ENCODE measurements at places on chromosomes 3 and 15.
A peak's percentile ranks its signal among the peaks of the same experiment; 100 is the strongest.

- H3K36me3 ChIP-seq, result no peaks in the 10 kb centered on the region
- no peak for DNase-seq
- H3K27me3 ChIP-seq, result no peaks in the 10 kb centered on the region
- no peaks in the 10 kb centered on the region for H3K4me1 ChIP-seq
- H3K4me3 ChIP-seq, result no peak overlapping the region
- no peak overlapping the region for H3K27ac ChIP-seq
Measured at GRCh38 chr3:35320646-35321407, 318.5 kb upstream of the ARPP21 start.

- no peaks in the 10 kb centered on the region for H3K27me3 ChIP-seq
- no peaks in the 10 kb centered on the region for H3K36me3 ChIP-seq
- DNase-seq, result no peak
- H3K4me3 ChIP-seq, result no peak overlapping the region
- no peak overlapping the region for H3K27ac ChIP-seq
- H3K4me1 ChIP-seq, result no peaks in the 10 kb centered on the region
Measured at GRCh38 chr3:60855250-60855649, 396.0 kb downstream of the FHIT start.

DNA sequence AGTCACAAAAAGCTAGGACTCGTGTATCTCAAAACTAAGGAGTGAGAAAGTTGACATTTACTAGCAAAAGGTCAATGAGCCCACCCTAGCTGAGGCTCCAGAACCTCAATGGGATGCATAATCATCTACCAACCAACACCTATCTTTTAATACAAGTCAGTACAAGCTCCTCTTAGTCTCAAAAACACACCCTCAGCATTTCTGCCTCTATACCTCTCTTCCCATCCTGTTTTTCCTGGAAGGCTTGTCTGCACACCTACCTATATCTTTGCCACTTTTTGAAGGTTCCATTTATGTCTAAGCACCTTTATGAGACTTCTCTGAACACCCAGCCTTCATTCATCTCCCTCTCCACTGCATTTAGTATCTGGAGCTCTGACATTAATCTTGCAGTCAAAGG lies 10.0 kb downstream of the WWTR1 start:
- DNase-seq, result no peak
- no peaks in the 10 kb centered on the region for H3K36me3 ChIP-seq
- peaks cover 6% of the 10 kb centered on the region for H3K27me3 ChIP-seq
- H3K4me3 ChIP-seq, result no peak overlapping the region

DNA sequence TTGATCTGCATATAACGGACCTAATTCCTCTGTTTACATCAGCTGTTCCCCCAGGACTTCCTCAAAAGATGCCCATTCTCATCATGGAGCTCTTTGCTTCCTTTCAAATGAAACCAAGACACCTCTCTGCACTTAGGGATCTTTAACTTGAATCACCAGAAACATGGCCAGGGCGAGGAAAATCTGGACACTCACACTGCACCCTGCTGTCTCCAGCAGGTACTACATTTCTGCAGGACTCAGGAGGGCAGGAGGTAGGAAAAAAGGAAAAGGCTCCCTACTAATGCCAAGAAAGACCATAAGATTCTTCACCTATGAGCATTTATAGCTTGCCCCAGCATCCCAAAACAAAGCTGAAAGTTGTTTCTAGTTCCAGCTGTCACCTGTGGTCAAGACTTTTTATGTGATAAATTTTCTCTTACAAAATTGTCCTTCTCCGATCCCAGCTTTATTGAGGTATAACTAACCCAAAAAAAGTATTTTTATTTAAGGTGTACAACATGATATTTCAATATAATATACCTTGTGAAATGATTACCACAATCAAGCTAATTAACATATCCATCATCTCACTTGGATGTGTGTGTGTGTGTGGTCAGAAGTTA lies 87.3 kb upstream of the C15orf61 start:
- no peaks in the 10 kb centered on the region for H3K4me1 ChIP-seq
- no peaks in the 10 kb centered on the region for H3K27me3 ChIP-seq
- H3K36me3 ChIP-seq, result no peaks in the 10 kb centered on the region

DNA sequence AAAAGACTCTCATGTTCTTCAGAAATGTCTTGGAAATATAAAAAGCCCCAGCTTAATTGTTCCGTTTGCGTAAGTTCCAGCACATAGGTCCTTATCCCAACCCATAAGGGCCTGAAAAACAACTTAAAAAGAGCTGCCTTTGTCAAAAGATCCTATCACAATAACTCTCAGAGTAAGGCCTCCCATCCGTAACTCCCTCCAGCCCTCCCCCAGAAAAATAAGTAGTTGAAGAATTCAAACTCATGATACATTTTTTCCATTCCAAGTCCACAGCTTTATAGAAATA lies 38.0 kb upstream of the SECISBP2L start:
- no peak overlapping the region for H3K27ac ChIP-seq
- no peak overlapping the region for H3K4me3 ChIP-seq
- H3K27me3 ChIP-seq, result no peaks in the 10 kb centered on the region
- DNase-seq, result no peak
- H3K4me1 ChIP-seq, result no peaks in the 10 kb centered on the region
- no peaks in the 10 kb centered on the region for H3K36me3 ChIP-seq

DNA sequence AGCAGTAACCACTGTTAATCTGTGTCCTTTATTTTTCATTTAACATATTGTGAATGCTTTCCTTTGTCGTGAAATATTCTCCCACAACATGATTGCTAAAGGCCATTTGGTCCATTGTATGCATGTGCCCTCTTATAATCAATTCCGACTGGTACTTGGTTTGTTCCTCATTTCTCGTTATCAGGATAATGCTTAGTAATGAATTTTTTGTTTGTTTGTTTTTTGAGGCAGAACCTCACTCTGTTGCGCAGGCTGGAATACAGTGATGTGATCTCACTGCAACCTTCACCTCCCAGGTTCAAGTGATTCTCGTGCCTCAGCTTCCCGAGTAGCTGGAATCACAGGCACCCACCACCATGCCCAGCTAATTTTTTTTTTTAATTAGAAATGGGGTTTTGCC lies 22.0 kb downstream of the SPATA12 start:
- no peaks in the 10 kb centered on the region for H3K36me3 ChIP-seq
- peaks cover 35% of the 10 kb centered on the region for H3K27me3 ChIP-seq
- H3K4me3 ChIP-seq, result no peak overlapping the region
- DNase-seq, result no peak
- peaks cover 8% of the 10 kb centered on the region for H3K4me1 ChIP-seq
- no peak overlapping the region for H3K27ac ChIP-seq

DNA sequence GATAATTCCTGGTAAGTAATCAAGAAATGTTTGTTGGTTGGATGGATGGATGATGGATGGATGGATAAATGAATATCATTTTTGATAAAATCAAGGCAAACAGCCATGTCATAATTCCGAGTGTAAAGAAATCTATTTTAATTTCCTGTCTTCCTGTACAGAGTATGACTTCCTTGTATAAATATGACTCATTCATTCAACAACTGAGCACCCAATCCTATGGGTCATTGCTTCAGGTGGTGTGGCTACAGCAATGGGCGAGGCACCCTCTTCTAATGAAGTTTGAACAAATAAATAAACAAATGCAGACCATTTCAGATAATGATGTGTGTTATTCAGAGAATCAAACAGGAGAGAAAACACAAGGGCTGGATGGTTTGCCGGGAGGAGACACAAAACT lies 198.7 kb downstream of the TNIK start:
- no peak overlapping the region for H3K4me3 ChIP-seq
- no peaks in the 10 kb centered on the region for H3K36me3 ChIP-seq
- DNase-seq, result no peak
- H3K4me1 ChIP-seq, result peaks cover 61% of the 10 kb centered on the region

GRCh38 chr3:56205406-56205805 lies 262.9 kb downstream of the ERC2 start:
- no peak overlapping the region for H3K4me3 ChIP-seq
- no peaks in the 10 kb centered on the region for H3K4me1 ChIP-seq
- no peak overlapping the region for H3K27ac ChIP-seq
- peaks cover 12% of the 10 kb centered on the region for H3K27me3 ChIP-seq
- no peak for DNase-seq

DNA sequence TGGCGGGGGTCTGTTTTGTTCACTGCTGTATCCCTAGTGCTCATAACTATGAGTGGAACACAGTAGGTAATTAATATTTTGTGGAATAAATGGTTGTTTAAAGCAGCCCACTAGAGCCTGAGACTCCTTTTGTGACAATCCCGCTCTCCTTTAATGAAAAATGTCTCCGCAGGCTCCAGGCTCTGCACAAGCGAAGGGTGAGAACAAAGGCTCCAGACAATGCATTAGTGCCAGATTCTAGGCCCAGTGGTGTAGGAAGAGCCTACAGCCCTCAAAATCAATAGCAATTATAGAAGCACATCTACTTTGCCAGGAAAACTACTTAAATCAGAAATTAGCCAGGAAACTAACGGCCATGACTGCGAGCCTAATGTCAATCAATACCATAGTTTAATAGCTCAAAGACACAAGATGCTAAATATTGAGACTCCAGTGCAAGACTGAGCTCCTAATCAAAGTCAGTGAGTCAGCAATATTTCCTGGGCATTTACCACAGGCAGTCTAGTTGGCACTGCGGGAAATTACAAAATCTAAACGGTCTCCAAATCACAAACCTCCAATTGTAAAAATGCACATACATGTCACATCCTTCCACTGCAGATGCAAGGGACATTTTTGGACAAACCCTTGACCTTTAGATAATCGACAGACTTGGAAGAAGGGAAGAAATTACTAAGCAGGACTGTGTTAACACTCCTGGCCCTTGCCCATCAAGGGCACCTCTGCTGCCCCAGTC lies 2.3 kb downstream of the ANXA2 start:
- H3K36me3 ChIP-seq, result peaks cover 39% of the 10 kb centered on the region
- peak overlapping the region; percentile 23 for H3K27ac ChIP-seq
- H3K27me3 ChIP-seq, result no peaks in the 10 kb centered on the region

DNA sequence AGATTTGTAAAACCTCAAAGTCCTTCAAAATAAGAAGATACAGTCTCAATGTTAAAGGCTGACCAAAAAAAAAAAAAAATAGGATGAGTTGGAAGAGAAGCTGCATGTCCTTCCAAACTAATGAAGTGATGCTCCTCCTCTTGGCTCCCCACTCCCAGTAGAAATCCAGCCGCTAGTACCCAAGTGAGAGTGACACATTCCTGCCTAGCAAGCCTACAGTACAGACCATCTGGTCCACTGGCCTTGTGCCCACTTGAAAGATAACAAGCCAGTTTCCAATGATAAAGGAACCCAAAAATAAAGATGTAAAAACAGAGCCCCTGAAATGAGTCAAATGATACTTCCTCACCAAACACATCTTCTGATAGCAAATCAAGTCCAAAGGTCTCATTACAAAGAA lies 258.7 kb upstream of the NSMCE3 start:
- no peaks in the 10 kb centered on the region for H3K36me3 ChIP-seq
- H3K27ac ChIP-seq, result no peak overlapping the region
- H3K4me3 ChIP-seq, result no peak overlapping the region
- no peak for DNase-seq
- H3K27me3 ChIP-seq, result peaks cover 9% of the 10 kb centered on the region

GRCh38 chr3:43764471-43764870 lies 73.7 kb downstream of the ABHD5 start:
- H3K4me3 ChIP-seq, result no peak overlapping the region
- H3K27me3 ChIP-seq, result peaks cover 27% of the 10 kb centered on the region
- H3K4me1 ChIP-seq, result peaks cover 6% of the 10 kb centered on the region
- no peak overlapping the region for H3K27ac ChIP-seq
- DNase-seq, result no peak

GRCh38 chr15:75059607-75060006 lies 36.2 kb downstream of the PPCDC start:
- H3K27me3 ChIP-seq, result no peaks in the 10 kb centered on the region
- no peak overlapping the region for H3K4me3 ChIP-seq
- H3K36me3 ChIP-seq, result no peaks in the 10 kb centered on the region
- no peak overlapping the region for H3K27ac ChIP-seq
- DNase-seq, result no peak

- no peak overlapping the region for H3K27ac ChIP-seq
- H3K4me3 ChIP-seq, result no peak overlapping the region
- H3K27me3 ChIP-seq, result peaks cover 20% of the 10 kb centered on the region
- H3K36me3 ChIP-seq, result no peaks in the 10 kb centered on the region
- peaks cover 6% of the 10 kb centered on the region for H3K4me1 ChIP-seq
Measured at GRCh38 chr15:69059557-69059943, 45.1 kb downstream of the NOX5 start.

- peaks cover 40% of the 10 kb centered on the region for H3K4me1 ChIP-seq
- no peak for DNase-seq
- H3K4me3 ChIP-seq, result peak overlapping the region; percentile 7
- no peak overlapping the region for H3K27ac ChIP-seq
Measured at GRCh38 chr3:15649858-15650257, 48.3 kb downstream of the BTD start.

DNA sequence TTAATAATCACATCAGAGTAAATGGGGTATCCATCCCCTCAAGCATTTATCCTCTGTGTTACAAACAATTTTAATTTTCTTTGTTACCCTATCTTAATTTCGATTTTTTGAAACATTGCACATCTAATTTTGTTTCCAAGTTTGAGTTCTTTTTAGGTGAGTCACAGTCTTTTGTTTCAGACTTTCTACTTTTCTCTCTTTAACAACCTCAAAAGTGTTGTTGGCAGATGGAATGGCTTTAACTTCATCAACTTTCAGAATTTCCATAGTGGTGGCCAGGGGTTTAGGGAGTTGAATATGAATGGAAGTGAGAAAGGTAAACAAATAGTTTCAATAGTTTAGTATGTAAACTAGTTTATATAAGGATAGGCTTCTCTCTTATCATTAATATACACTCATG lies 223.0 kb upstream of the MLF1 start:
- H3K4me3 ChIP-seq, result no peak overlapping the region
- no peak overlapping the region for H3K27ac ChIP-seq
- no peaks in the 10 kb centered on the region for H3K4me1 ChIP-seq
- no peaks in the 10 kb centered on the region for H3K27me3 ChIP-seq

DNA sequence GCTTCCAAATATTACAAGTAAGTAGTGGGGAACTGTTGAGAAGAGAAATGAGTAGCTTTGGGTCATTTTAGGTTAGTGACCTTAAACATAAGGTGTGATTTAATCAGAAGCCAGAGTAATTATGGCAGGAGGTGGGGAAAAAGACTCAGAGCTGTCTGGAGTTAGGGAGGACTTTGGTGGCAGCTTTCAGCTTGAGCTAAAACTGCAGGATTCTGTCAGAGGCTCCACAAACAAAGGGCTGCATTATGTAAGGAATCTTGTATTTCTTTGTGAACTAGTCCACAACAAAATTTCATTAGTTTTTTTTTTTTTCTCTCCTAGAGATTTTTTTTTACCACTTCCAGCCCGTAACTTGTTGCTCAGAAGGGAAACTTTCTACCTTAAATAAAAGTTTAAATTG lies 345.3 kb downstream of the TIGIT start:
- H3K36me3 ChIP-seq, result no peaks in the 10 kb centered on the region
- no peaks in the 10 kb centered on the region for H3K4me1 ChIP-seq
- no peak overlapping the region for H3K27ac ChIP-seq

- H3K36me3 ChIP-seq, result no peaks in the 10 kb centered on the region
- H3K4me1 ChIP-seq, result peaks cover 16% of the 10 kb centered on the region
- H3K27me3 ChIP-seq, result peaks cover 44% of the 10 kb centered on the region
- no peak overlapping the region for H3K27ac ChIP-seq
- no peak for DNase-seq
- no peak overlapping the region for H3K4me3 ChIP-seq
Measured at GRCh38 chr3:155747946-155748290, 3.0 kb upstream of the PLCH1 start.

- no peaks in the 10 kb centered on the region for H3K36me3 ChIP-seq
- peaks cover 11% of the 10 kb centered on the region for H3K4me1 ChIP-seq
- H3K4me3 ChIP-seq, result no peak overlapping the region
- no peak overlapping the region for H3K27ac ChIP-seq
Measured at GRCh38 chr3:194475978-194476377, 10.8 kb downstream of the ATP13A3 start.

GRCh38 chr3:22175947-22176346 lies 424.9 kb upstream of the ZNF385D start:
- no peaks in the 10 kb centered on the region for H3K36me3 ChIP-seq
- no peak overlapping the region for H3K27ac ChIP-seq
- no peaks in the 10 kb centered on the region for H3K4me1 ChIP-seq
